ENCODE measurements at places on chromosomes 7 and 10.

GRCh38 chr7:92881091-92881485 lies 44.7 kb upstream of the CDK6 start:
- ATAC-seq = peak; percentile 59

DNA sequence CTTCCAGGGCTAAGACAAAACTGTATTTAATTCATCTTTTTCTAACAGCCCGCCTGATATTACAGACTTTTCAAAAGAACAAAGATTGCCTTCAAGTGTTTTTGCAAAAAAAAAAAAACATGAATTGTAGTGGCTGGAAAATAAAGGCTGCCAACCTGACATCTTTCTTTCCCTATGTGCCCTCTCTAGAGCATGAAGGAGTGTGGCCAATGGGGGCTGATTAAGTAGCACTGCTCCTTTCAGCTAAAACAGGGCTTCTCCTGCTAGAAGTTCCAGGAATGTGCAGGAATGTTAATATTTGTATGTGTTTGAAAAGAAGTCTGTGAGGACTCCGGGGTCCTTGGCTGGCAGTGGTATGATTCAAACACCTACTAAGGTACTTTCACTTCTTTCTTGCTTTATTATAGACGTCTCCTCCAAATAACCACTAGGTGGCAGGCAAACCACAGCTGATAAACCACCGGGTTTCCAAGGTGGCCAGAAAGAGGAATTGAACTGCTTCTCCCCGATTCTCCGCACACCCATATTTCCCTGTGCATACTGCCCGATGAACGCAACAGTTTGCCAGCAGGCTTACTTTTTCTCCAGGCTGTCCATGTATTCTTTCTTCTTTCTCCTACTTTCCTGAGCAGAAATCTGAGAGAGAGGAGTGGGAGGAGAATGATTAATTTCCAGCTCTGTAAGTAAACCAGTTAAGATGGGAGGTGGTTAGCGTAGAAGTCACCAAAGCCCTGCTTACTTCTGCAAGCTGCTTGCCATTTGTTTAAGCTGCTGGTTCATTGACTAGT lies 56.8 kb upstream of the DGKI start:
- ATAC-seq = peak; percentile 77

DNA sequence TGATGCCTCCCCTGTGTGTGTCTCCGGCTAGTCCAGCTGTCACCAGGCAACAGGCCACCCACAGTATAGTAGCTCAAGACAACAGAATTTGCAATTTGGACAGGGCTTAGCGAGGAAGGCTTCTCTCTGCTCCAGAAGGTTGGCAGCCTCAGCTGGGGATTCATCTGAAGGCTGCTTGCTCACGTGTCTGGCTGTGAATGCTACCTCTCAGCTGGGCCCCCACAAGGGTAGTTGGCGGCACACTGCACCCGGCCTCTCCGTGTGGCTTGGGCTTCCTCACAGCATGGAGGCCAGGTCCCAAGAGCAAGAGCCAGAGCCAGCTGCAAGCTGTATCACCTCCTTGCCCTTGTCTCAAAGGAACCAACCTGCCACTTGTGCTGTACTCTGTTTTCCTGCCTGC lies 19.2 kb downstream of the ECHDC3 start:
- ATAC-seq = no peak

DNA sequence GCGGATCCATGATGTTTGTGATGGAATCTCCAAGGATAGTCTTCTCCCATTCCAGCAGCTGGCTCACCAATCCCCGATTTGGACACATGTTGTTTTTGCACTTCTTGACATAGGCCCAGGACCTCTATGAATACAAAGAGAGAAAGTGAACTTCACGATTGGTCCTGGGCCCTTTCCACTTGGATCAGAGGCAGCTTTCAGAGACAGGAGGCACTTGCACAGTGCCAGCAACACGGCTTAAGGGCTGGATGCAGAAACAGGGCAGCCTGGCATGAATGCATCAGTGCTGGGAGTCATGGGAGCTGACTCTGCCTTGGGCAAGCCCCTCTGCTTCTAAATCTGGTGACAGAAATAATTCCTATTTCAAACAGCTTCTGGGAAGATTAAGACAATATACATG lies 2.1 kb upstream of the TMEM120A start:
- ATAC-seq = no peak

- ATAC-seq = no peak
Measured at GRCh38 chr10:129942936-129943715, 20.9 kb downstream of the EBF3 start.

DNA sequence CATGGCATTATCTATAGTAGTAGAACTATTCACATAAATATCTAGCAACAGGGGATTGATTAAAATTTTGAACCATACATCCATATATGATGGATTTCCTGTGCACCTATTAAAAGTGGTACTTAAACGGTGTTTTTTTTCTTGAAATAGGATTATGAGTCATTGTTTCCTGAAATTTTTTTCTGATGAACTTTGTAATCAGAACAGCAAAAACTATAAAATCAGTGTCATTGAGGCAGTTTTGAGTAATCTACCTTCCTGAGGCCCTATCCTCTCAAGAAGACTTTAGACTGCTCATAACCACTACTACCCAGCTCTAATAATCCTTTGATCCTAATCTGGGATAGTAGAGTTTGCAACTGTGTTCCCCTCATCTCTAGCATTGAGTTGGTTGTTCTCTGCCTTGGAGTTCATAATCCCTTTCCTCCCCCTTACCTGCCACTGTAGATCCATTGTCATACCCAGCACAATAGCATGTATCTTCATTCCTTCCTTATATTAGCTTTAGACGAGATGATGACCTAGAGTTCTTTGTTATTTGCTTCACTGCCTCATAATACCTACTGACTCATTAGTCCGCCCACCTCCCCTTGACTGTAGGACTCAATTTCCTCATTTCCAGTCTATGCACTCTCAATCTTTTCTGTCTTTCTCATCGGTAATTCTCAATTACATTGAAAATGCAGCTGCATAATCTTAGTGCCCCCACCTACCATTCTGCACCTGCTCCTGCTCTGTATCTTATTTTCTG lies 133.4 kb downstream of the LRRC4 start:
- ATAC-seq = peak; percentile 89

DNA sequence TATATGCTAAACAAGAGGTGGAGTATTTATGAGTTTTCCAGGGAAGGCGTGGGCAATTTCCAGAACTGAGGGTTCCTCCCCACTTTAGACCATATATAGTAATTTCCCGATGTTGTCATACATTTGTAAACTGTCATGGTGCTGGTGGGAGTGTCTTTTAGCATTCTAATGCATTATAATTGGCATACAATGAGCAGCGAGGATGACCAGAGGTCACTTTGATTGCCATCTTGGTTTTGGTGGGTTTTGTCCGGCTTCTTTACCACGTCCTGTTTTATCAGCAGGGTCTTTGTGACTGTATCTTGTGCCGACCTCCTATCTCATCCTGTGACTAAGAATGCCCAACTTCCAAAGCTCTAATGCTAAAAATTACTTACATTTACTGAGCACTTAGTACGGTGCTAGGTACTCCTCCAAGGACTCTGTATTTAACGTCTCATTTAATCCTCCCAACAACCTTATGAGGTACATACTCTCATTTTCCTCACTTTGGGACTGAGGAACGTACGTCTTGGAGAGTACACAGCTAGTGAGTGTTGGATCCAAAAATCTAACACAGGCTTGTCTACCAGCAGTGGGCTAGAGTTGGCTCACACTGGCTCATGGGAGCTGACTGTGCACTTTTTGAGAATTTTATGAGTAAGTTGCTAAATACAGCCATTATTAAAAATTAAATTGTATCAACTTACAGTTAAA lies 144.8 kb upstream of the NEBL start:
- ATAC-seq = no peak
